Pancreas (tissue), 10 donors: ENCODE measurements at places on chromosomes 3 and 15.

DNA sequence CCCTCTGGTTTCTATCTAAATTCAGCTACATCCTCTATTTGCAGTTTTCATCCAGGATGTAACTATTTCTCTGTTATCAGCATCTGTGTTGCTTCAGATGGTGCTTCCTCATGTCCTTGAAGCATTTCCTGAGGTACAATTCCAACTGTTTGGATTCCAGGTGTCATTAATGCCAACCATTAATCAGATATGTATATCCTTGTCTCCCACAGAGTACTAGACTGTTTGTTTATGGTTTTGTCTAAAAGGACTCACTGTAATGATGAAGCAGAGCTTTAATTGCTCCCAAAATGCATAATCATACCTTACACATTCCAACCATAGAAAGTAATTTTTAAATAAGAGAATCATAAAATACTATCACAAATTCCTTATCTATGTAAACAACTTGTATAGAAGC, 288.5 kb upstream of the MME start:
- DNase-seq = no peak

GRCh38 chr3:119595639-119596334, 1.9 kb upstream of the PLA1A start:
- no peak for DNase-seq

GRCh38 chr3:31041161-31041978, 146.9 kb upstream of the GADL1 start:
- DNase-seq = no peak

- DNase-seq = peak; percentile 39
These were observed 26.6 kb downstream of the ITGB5 start for GRCh38 chr3:124860599-124860998.

- DNase-seq = no peak
These were observed 23.9 kb downstream of the EHD4 start for GRCh38 chr15:41948490-41948889.

DNA sequence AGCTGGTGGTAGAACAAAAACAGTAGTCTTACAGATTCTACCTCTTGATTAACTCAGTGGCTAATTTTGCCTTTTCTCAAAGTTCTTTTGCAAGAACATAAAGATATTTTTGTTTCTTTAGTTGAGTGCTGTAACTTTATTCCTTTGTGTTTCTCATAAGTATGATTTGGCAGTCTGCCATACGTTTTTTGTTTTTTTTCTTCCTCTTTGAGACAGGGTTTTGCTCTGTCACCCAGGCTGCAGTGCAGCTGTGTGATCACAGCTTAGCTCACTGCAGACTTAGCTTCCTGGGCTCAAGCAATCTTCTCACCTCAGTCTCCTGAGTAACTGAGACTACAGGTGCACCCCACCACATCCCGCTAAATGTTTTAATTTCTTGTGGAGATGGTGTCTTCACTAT, 22.4 kb downstream of the B3GNT5 start:
- DNase-seq = no peak

GRCh38 chr15:66649235-66649984, 52.6 kb upstream of the SMAD6 start:
- no peak for DNase-seq

GRCh38 chr3:104176706-104177105, 1190.0 kb upstream of the ALCAM start:
- DNase-seq = no peak

GRCh38 chr15:69049976-69050375, 35.5 kb downstream of the NOX5 start:
- DNase-seq = no peak

- DNase-seq = no peak
These were observed 56.1 kb downstream of the MYZAP start for GRCh38 chr15:57647791-57648130.

DNA sequence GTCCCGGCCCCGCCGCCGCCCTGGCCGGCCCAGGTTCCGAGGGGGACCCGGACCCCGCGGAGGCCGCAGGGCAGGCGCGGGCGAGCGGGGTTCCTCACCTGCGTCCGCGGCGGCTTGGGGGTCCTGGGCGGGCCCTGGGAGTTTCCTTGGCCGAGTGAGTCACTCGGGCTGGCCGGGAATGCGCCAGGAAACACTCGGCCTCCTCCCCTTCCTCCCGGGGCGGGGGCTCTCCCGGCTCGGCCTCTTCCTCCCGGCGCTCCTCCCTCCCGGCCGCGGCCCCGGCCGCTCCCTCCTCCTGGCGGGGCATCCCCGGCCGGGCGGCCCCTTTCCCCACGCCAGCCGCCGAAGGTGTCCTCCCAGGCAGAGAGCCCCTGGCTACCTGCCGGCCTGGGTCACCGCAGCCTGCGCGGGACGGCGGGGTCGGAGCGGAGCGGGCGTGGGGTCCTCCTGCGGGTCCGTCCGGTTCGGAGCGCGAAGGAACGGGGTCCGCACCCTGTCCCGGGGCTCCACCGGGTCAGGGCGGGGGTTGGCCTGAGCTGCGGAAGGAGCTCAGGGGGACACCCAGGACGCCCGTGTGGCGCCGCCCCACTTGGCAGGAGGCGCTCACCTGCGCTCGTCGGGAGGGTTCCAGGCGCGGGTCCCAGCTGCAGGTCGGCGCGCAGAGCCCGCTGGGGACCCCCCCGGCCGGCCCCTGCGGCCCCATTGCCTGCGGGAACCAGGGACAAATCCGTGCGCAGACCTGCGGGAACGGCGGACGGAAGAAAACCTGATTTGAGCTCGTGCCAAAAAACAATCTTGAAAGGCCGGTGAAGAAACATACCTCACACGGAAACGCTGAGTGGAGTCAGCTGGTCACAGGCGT, at the start of gene CYFIP1:
Gene CYFIP1 (minus strand): TSS at position 180 of the 862 bp plus-strand sequence. CDS start 33,083 bp downstream, outside the sequence.
- peak; percentile 91 for DNase-seq

DNA sequence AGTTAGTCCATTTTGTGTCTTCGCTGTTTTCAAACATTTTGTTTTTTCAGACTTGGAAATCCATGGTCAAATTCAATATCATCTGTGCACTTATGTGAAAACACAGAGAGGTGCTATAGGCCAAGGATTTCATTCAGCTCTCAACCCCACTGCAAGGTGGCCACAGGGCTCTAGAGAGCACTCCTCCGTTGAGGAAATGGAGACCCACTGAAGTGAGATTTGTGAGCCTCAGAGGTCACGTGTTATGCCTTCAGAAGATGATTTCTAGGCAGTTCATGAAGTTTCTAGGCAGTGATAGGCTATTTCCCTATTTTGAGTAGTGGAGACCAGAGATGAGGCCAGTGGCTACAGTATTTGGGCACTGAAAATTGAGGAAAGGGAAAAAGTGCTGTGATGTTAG, 88.2 kb downstream of the UNC13C start:
- no peak for DNase-seq

GRCh38 chr15:34043813-34044212, 4.8 kb upstream of the AVEN start:
- DNase-seq = no peak

- DNase-seq = no peak
These were observed 212.2 kb upstream of the TP63 start for GRCh38 chr3:189419038-189419437.

DNA sequence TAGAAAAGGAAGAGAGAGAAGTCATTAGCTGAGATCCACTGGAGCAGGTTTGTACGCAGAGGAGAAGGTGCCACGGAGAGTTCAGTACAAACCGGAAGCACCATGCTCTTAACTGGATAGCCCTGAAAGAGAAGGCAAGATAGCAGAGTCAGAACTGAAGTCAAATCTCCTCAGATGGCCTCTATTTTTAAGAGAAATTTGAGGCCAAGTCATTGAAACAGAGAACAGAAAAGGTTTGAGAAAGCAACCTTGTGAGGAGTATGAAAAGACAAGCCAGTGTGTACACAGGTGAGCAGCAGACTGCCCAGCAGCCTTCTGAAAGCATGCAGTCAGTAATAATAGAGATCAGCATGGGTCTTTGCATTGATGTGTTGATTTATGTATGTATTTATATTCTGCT, 66.1 kb upstream of the SPRED1 start:
- no peak for DNase-seq

DNA sequence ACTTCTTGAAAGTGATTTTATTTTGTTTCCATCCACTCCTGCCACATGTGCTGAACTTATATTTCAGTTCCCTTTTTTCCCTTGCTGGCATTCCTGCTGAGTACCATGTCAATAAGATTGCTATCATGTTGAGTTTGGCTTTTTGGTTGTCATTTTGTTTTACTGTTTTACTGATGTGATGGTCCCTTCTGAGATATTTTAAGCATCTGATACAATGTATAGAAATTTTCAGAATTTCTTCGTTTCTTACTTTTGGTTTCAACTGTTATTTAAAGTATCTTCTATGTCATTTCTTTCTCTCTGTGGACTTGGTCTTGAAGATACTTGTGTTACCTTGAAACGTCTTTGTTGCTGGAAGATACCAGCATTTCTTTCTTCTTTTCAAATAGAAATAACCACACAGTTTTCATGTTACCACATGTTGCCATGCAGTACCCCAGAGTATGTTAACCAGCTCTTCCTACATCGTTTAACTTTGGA, 14.1 kb downstream of the SIDT1 start:
- DNase-seq = no peak
